CD4-positive, CD25-positive, alpha-beta regulatory T cell (primary cell): ENCODE measurements at places on chromosomes 4 and X. TPM values are rescaled to one million over a fixed set of nuclear protein-coding genes. Genes with fewer than 3 reads are reported as not detected.

- DNase-seq = no peak
Observed at GRCh38 chrX:7083021-7083420, 64.5 kb upstream of the STS start.

- no peak for DNase-seq
Observed at GRCh38 chrX:1108501-1109445, 103.7 kb downstream of the CRLF2 start.

GRCh38 chr4:3369781-3370674 lies 71.7 kb upstream of the HGFAC start:
- peak; percentile 19 for DNase-seq

GRCh38 chr4:72314869-72315268 lies 254.2 kb downstream of the ADAMTS3 start:
- no peak for DNase-seq

Gene FAM156A
- polyA plus RNA-seq = 3.7 TPM

DNA sequence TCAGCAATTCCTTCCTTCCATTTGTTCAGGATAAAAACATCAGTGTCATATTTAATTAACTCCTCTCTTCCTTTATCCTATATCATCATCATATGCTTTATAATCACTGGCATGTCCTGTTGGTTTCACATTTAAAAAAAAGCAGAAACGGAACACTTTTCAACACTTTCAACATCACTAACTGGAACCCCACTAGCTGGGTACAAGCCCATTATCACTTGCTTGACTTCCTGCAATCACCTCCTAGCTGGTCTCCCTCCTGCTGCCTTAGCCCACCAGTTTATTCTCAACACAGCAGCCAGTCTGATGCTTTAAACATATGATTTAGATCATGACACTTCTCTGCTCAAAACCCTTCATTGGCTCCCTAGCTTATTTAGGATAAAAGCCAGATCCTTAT lies 116.4 kb upstream of the LSM6 start:
- no peak for DNase-seq

Gene TAPT1
- polyA plus RNA-seq = 26.0 TPM

- DNase-seq = peak; percentile 87
Observed at GRCh38 chrX:1581132-1581531, 10.3 kb upstream of the AKAP17A start.

GRCh38 chr4:158787709-158788475 lies 19.1 kb downstream of the FNIP2 start:
- DNase-seq = no peak

- DNase-seq = no peak
Observed at GRCh38 chr4:136829280-136829679, 703.0 kb downstream of the PCDH18 start.

- no peak for DNase-seq
Observed at GRCh38 chr4:29571322-29571721, 1148.8 kb upstream of the PCDH7 start.

DNA sequence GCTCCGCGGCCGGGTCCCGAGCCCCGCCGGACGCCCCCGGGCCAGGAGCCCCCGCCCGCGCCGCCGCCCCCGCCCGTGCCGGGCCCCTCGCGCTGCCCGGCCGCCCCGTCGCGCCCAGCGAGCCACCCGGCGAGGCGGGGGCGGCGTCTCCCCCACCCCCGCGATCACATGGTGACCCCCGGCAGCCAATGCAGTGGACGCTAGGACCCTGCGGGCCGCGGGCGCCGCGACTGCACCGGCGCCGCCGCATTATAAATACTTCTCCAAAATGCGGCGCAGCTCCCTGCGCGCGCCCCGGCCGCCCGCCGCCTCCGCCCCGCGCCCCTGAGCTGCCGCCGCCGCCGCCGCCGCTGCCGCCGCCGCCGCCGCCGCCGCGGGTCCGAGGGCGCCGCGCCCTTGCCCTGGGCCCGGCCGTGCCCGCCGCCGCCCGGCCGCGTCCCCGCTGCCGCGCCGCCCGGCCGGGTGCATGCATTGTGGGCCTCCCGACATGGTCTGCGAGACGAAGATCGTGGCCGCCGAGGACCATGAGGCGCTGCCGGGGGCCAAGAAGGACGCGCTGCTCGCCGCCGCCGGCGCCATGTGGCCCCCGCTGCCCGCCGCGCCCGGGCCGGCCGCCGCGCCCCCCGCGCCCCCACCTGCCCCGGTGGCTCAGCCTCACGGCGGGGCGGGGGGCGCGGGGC lies at the start of gene NAT8L:
TSS of gene NAT8L (plus strand) at position 282 of the 680 bp plus-strand sequence. CDS start at position 467, 185 bp downstream.
- DNase-seq = no peak

DNA sequence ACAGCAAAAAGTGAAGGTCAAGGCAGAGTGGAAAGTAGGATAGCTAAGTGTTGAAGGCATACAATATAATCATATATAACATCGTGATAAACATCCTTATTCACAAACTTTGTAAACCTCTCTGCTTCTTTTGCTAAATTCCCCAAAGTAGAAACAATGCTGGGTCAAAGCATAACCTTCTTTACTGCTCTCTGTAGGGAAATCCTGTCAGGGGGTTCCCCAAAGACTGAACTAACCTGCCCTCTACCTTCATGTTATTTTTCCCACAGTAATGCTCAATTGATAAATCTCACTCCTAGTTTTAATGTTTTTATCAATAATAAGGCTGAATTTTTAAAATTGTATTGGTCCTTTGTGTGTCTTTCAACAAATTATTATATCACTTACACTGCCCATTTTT lies 55.7 kb downstream of the DCHS2 start:
- DNase-seq = no peak

Gene EGF
- polyA plus RNA-seq = not detected

- DNase-seq = no peak
Observed at GRCh38 chr4:73387552-73387951, 16.5 kb upstream of the ALB start.

DNA sequence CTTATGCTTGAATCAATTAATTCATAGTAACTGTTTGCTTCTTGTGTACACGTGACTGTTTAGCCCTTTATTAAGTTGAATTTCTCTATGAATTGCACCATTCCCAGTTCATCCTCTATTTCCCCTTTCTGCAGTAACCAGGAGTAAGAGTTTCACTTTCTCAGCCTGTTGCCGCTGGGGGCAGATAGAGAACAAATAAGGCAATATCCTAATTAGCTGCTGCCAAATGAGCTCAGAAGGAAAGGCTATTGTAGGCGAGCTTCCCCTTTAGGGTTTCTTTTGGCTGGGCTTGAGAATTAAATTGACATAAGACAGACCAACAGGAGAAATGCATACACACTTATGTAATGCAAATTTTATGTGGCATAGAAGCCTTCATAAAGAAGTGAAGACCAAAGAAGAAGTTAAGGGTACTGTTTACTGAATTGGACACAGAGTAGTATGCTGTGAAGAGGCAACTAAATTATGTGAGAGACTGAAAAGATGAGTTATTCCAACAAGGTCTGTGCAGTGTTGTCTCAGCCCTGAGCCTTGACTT lies 1594.7 kb downstream of the TECRL start:
- DNase-seq = no peak

Gene CLDN24
- not detected for polyA plus RNA-seq

Gene EDA
- 0.45 TPM for polyA plus RNA-seq

- DNase-seq = no peak
Observed at GRCh38 chrX:39398215-39398962, 597.1 kb downstream of the MID1IP1 start.

Gene TGIF2LX
- polyA plus RNA-seq = not detected

Gene MAGEA9B
- polyA plus RNA-seq = not detected

DNA sequence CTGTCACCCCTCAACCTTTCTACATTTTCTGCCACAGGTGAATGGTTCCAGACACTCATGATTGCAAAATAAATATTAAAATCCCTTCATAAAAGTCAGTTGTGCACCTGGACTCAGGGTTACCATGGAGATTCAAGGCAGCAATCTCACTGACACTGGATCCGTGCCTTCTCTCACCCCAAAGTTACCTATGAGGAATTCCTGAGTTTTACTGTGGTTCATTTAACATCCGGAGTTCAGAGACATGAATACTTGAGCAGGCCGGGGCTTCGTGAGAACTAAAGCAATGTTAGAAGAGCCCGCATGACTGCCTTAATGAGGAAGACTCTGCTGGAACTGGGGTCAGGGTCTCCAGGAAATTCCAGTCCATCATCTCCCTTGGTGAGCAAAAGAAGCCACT lies 12.5 kb upstream of the CLNK start:
- no peak for DNase-seq

Gene SRP72
- polyA plus RNA-seq = 138 TPM

- no peak for DNase-seq
Observed at GRCh38 chrX:123267220-123267619, 83.1 kb downstream of the GRIA3 start.

Gene AMTN
- not detected for polyA plus RNA-seq

DNA sequence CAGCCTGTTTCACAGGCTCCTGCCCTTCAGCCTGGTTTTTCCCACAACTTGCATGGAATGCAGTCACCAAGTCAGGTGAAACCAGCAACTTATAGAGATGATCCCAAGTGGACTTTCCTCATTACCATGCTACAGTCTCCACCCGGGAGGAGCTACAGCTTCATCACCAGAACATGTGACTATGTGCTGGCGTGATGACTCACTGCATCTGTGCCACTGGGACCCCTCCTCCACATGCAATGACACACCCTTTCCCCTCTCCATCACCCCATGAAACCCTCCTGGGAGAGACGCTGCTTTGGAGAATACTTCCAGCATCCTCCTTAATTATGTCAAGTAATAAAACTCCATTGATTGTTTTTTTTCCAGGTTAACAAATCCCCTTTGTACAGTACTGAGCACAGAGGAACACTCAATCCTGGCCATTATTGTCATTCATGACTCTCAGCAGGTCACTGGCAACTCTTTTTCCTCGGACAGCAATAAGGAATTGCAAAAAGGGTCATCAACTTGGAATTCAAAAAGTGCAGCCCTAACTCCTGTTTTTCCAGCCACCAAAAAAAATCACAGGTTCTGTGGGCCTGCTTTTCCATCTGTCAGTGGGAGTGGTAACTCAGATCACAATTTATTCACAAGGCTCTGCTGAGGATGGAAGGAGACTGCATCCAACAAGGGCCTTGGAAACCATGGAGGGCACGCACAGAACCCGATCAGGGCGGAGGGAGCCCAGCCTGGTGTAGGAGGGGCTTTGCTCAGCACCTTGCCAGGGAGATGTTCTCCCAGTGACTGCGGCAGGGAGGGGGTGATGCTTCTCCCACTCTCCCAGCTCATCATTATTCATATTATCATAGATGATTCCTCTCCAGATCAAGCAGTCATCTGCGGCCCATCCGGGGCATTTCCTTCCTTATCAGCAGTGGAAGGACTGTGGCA lies 17.4 kb downstream of the QDPR start:
- DNase-seq = no peak

GRCh38 chr4:106585915-106586349 lies 217.4 kb upstream of the GIMD1 start:
- DNase-seq = no peak

Gene RIPPLY1
- polyA plus RNA-seq = not detected

GRCh38 chrX:10617999-10618351 lies 2.4 kb downstream of the MID1 start:
- no peak for DNase-seq

DNA sequence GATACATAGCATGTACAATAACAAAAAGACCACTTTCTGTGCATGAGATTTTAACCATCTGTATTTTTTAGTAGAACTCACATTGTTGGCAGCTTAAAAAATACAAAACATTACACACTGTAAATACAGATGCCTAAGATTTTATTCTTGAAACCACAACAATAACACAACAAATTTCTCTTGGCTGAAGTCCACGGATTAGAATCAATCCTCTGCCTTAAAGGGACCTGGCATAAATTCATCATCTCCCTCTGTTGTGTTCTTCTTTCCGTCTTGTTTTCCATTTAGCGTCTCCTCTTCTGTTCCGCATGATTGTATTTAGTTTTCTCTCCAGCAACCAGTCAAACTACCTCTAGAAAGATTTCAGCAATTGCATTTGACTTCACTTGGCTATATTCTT lies 231.0 kb downstream of the SPOCK3 start:
- no peak for DNase-seq

GRCh38 chr4:12723849-12724447 lies 760.2 kb downstream of the RAB28 start:
- DNase-seq = no peak

- DNase-seq = no peak
Observed at GRCh38 chrX:117653396-117653795, 463.2 kb downstream of the KLHL13 start.

Gene STK32B
- not detected for polyA plus RNA-seq

DNA sequence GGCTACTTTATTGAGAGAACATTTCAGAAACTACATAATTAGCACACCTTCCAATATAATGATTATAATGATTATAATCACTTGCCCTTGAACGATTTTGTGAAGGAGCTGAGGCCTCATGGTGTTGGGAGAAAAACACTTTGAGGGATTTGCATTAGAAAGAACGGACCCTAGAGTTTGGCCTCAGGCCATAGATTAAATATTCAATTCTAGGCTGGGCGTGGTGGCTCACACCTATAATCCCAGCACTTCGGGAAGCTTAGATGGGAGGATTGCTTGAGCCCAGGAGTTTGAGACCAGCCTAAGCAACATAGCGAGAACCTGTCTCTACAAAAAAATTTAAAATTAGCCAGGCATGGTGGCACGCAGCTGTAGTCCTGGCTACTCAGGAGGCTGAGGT lies 12.9 kb upstream of the PRKG2 start:
- no peak for DNase-seq

Gene MAGEA8
- not detected for polyA plus RNA-seq

DNA sequence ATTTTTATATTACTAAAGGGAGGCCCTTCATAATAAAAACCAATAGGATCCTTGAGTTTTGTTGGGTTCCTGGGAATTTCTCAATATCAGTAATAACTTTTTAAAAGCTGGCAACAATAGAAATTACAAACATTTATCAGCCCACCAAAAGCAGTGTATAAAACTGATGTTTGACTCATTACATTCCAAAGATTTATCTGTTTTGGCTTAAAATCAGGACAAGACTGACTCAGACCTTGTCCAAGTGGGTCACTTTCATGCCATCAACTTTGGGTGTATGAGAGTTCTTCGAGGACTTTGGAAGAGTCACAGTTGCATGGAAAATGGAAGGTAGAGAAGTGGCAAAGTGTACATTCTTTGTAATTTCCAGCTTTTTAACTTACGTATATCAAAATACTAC lies 102.8 kb downstream of the FRMPD4 start:
- no peak for DNase-seq

DNA sequence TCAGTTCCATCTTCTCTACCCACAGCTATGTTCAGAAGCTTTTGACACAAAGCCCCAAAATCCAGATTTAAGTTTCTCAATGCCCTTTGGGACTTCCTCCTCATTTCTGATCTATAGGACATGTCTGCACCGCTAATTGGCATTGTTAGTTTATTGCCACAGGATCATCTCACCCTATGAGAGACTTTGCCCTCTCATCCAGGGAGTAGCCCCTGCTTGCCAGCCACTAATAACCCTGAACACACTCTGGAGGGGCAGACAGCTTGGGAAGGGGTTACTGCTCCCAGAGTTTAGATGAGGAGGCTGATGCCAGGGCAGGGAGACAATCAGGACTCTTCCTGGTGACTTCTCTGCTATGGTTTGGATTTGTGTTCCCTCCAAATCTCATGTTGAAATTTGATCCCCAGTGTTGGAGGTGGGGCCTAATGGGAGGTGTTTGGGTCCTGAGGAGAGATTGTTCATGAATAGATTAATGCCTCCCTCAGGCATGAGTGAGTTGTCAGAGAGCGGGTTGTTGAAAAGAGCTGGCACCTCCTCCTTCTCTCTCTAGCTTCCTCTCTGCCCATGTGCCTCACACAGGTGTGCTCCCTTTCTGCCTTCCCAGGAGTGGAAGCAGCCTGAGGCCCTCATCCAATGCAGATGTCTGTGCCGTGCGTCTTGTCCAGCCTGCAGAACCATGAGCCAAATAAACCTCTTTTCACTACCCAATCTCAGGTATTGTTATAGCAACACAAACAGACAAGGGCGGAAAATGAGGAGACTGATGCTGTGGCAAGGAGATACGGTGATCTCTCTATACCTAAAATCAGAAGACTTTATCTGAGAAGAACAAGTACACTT lies 3.6 kb upstream of the SCARB2 start:
- DNase-seq = no peak
